ENCODE measurements at places on chromosomes 5 and 9. TPM values are rescaled to one million over a fixed set of nuclear protein-coding genes. Genes with fewer than 3 reads are reported as not detected.

FGF1 gene
- total RNA-seq, result 1.8 TPM

FOXD4L5 gene
- not detected for total RNA-seq

ASS1 gene
- 85.3 TPM for total RNA-seq

APC gene
- total RNA-seq, result 23.2 TPM

C9 gene
- not detected for total RNA-seq
